ENCODE measurements at places on chromosomes 7 and 10.

DNA sequence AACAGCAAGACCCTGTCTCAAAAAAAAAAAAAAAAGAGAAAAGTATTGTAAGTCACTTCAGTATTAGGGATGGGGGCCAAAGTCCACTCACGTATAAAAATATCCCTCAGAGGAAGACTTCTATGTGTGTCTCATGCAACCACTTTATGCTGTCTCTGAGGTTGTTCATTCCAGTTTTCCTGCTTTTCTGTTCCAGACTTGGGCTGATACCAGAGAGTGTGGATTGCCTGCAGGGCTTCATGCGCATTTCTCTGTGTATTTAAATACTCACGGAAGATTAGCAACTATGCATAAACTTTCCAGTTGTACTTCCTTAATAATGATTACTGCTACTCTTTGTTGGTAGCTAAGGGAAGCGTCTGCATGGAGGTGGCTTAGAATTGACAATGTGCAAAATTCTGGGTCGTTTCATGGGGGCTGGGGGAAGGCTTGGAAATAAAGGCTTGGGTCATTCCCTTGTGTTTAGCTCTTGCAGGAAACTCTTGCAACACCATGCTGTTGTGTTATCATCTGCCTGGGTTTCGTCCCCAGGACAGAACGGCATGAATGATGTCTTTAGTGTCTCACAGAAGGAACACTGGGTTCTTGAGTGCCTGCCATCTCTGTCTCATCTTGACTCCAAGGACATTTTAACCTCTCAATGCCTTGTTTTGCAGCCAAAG lies 54.1 kb downstream of the KIAA1217 start:
- DNase-seq = no peak

DNA sequence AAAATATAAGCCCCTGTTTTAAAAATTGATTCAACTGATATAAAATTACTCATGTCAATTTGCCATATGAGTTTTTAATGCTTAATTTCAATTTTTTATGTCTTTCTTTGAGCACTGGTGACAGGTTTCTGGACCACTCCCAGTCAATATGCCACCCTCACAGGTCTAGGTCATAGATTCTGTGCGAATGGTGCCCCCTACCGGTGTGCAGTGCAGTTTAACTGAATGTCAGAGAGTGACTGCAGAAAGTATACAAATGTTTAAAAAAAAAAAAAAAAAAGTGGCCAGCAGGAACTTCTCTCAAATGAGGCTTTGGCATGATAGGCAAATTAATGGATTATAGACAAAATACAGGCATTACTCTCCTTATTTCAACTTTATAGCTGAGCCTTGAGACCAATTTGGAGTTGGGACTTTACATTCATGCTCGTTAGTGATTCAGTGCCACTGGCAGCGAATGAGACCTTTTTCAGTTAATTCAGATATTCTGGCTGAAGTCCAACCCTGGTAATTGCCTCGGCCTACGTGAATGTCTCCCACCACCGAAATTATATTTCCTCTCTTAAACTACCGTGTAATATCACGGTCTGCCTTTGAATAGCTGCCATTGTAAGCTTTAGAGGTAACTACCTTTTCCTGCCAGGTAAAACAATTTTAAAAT lies 427.6 kb downstream of the PHTF2 start:
- DNase-seq = peak; percentile 47

GRCh38 chr7:20190560-20191390 lies 26.4 kb downstream of the MACC1 start:
- DNase-seq = peak; percentile 61

DNA sequence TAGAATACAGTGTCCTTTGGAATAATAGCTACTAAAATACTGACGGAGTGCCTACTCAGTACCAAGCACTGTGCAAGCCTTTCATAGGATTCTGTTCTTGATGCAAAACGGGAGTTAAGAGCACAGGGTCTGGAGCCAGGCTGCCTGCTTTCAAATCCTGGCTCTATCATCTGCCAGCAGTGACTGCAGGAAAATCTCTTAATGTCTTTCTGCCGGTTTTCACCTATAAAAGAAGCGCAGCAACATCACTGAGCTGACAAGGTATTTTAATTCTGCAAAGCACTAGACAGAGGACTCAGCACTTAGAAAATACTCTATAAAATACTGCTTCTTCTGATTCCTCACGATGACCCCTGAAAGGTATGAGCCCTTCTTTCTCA lies 659 bp downstream of the FIGNL1 start:
- DNase-seq = no peak

- DNase-seq = no peak
Measured at GRCh38 chr7:93559639-93560491, 14.7 kb downstream of the CALCR start.

- no peak for DNase-seq
Measured at GRCh38 chr7:75876126-75876881, 2.5 kb upstream of the RHBDD2 start.

DNA sequence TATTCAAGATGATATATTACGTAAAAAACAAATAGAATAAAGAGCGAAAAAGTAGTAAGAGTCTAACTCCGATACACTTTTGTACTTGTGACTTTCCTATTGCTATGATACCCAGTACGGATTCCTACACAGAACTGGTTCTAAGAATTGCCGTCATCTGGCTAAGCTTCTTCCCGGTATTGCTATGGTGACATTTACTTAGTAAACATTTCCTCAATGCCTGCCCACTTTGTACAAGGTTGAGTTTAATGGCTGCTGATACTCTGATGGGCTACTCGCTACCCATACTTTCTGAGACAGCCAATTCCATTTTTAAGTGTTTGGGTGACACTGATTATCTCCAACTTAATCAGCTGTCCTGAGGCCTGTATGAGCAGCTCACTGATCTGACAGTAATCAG lies 55.6 kb downstream of the OSBPL3 start:
- peak; percentile 45 for DNase-seq

DNA sequence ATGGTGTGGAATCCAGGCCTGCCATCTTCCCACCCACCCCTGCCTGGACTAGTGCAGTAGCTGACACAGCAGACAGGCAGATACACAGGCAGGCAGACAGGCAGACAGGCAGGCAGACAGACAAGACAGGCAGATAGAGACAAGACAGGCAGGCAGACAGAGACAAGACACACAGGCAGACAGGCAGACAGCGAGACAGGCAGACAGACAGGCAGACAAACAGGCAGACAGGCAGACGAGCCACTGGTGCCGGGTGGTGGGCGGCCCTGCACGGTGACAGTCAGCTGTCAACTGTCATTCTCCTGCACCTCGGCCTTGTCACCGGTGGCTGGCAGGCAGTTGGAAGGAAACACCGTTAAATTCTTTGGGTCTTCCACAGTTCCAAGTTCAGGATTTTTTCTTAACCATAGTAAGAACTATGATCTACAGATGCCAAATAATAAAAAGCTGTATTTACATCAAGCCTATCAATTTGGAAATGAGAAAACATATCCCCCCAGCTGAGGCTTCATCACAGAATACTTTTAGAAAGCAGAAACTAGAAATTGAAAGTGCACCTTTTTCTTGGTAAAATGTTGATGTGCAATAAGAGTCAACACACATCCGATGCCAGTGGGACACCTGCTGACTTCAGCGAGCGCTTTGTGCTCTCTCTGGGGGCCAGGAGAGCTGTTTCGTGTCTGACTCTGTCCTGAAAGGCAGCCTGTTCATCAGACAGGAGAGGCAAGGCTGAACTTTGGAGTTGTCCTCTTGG lies 250.4 kb downstream of the DNAJB6 start:
- no peak for DNase-seq

- no peak for DNase-seq
Measured at GRCh38 chr7:74671602-74672001, 14.1 kb downstream of the GTF2I start.

GRCh38 chr10:114603303-114603702 lies 54.8 kb downstream of the ABLIM1 start:
- DNase-seq = no peak

- DNase-seq = no peak
Measured at GRCh38 chr7:96415293-96415940, 93.5 kb upstream of the SLC25A13 start.

- no peak for DNase-seq
Measured at GRCh38 chr7:44897309-44897708, 12.0 kb upstream of the PURB start.

- no peak for DNase-seq
Measured at GRCh38 chr10:60006062-60006461, 99.7 kb upstream of the CCDC6 start.

DNA sequence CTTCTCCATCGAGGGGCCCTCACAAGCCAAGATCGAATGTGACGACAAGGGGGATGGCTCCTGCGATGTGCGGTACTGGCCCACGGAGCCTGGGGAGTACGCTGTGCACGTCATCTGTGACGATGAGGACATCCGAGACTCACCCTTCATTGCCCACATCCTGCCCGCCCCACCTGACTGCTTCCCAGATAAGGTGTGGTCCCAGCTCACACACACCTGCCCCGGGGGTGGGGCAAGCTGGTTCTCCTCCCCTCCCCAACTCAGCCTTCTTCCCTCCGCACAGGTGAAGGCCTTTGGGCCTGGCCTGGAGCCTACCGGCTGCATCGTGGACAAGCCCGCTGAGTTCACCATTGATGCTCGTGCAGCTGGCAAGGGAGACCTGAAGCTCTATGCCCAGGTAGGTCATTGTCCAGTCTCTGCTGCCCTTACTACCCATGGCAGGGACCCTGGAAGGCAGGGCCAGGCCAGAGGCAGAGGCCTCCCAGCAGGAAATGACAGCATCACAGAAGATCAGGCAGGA lies 11.0 kb downstream of the FLNC start:
- DNase-seq = no peak

DNA sequence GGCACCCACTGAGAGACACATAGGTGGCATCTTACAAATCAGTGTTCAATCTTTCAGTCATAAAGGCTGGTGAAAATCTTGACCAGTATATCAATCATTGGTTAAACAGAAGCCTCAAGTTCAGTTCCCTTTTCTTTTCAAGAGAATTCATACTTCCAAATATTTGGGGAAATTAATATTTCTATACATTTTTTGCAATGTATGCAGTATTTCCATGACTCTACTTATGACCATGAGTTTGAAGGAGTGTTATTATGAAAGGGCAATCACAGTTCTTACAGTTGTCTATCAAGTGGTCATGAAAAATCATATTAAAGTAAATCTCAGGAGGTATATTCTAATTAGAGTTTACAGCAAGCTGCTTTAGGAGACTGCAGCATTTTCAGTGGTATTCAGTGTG lies 724.0 kb downstream of the ANKRD7 start:
- DNase-seq = no peak

DNA sequence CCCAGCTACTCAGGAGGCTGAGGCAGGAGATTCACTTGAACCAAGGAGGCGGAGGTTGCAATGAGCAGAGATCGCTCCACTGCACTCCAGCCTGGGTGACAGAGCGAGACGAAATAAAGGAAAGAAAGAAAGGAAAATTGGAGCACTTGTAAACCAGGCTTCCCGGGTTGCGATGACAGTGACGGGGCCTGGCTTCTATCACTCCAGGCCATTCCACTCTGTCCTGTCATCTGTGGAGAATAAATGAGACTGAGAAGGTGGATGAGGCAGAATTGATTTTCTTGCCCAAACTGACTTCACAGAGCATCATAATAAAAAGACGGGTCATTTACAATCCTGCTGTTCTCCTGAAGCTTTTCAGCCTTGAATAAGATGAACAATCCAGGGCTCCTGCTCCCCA lies 12.1 kb upstream of the KPNA7 start:
- no peak for DNase-seq

DNA sequence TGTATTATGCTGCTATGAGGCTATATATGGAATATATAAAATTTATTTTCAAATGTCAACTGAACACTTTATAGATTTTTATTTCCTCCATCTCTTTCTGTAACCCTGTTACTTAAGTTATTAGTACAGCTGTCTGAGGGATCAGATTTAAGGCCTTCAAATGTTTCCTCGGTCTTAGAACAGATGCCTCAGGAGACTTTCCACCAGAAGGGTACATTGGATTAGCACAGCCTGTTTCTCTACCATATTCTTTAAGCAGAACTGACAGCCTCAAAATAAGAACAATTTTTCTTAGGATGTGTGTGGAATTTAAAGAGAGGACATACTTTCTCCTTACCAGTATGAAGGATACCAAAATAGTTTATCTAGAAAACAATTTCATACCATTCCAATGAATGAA lies 53.0 kb upstream of the HGF start:
- no peak for DNase-seq

GRCh38 chr10:29295813-29296212 lies 6.9 kb downstream of the LYZL1 start:
- no peak for DNase-seq

GRCh38 chr7:116780966-116781365 lies 81.4 kb upstream of the CAPZA2 start:
- no peak for DNase-seq

- no peak for DNase-seq
Measured at GRCh38 chr7:133056370-133057238, 25.3 kb downstream of the CHCHD3 start.

- no peak for DNase-seq
Measured at GRCh38 chr7:141263508-141263907, 189.6 kb downstream of the TMEM178B start.

DNA sequence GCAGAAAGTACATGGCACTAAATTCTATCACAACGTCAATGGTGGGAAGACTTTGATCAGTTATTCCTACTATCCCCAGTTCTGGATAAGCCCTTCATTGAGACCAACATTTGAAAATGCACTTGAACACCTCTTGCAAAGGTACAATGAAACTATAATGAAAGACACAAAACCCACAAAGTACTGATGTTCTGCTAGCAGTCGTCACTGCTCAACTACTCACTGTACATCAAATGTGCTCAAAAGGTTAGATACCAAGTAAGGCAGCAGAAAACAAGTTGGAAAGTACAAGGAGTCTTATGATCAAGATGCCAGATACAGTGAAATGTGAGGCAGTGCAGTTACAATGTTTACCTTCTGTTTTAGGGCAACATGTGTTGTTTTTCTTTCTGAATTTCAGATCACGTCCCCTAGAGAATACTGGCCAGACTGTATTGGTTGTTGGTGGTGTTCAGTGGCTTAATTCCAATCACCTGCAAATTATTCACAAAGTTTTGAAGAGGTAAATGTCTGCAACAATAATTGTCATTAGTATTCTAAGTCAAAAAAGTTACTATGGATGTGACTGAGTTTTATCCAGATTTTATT lies 62.4 kb upstream of the WNT16 start:
- DNase-seq = no peak

DNA sequence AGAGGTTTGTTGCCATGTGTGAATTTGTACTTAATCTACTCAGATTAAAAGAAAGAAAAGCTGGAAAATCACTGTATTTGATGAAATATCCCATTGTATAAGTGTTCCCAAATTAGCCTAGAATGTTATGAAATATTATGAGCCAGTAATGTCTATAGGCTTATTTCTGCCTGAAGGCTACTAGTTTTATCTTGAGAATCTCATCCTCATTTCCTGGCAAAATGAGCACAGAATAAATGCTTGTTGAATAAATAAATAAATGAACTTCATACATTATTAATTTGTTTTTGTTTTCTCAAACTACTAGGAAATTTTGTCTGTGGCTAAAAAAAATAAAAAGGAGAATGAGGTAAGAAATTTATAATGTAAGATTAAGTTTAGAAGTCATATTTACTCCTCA lies 25.5 kb downstream of the HELLS start:
- no peak for DNase-seq

DNA sequence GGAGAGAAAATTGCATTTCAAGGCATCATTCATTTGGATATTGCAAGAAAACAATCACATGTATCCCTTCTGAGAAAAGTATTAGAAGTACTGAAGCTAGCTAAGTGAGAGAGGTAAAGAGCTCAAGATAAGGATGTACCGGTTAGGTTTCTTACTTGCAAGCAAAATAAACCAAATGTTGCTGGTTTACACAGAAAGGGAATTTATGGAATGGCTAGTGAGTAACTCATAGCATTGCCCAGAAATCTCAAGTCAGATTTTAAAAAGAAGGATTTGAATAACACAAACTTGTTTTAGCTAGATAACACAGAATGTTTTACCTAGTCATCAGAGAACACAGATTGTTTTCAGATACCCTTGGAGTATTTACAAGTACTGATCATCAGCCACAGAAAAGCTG lies 30.6 kb downstream of the KLHL7 start:
- no peak for DNase-seq

Data from NCI-H1417 (cell line).